CD4-positive, alpha-beta T cell treated with Interferon gamma for 1 hour (primary cell): ENCODE measurements at places on chromosomes 2 and 18.

DNA sequence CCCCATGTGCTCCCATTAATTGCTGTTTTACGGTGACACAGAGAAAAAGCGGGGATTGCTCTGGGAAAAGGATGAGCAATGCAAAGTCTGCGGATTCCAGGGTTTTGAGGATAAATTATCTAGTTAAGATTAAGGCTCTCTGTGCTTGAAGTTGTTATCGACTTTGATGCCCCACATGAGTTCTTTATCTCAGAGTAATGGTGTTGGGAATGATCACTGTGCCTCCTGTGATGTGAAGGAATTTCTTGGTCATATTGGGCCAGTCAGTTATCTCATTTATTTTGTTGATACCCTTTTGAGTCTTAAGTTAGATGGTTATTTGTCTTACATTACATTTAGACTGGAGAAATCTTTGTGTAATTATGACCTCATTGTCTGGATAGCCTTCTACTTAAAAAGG lies 184.6 kb upstream of the MEX3C start:
- DNase-seq: no peak

DNA sequence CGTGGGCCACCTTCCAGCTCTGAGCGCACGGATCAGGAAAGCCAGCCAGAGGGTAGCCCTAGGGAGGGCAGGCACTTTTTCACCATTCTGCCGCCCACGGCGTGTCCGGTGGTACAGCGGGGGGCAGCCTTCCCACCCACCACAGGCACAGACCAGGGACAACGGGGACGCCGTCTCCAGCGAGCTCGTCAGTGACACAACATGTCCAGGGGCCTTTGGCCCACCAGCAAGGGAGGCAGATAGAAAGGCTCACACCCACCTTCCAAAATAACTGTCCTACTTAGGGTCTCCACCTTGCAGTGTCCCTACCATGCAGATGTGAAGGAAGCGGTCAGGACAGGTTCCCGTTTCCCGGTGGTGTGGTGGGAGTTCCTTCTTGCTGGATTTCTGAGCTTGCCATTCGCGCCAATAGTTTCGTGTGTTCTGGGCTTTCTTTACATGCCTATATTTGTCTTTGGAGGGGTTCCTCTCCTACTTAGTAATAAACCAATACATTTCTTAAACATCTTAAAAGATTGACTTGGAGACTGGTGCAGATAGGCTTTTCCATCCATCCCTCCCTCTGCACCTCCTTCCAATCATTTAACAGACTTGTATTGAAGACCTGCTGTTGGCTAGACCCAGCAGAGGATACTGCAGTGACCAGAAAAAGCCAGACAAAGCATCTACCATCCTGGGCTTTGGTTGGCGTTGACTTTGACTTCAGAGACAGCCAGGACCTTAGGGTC lies 872 bp downstream of the ASB1 start:
- DNase-seq: no peak

GRCh38 chr18:64799376-64799775 lies 650.5 kb upstream of the LINC00305 start:
- DNase-seq: no peak

DNA sequence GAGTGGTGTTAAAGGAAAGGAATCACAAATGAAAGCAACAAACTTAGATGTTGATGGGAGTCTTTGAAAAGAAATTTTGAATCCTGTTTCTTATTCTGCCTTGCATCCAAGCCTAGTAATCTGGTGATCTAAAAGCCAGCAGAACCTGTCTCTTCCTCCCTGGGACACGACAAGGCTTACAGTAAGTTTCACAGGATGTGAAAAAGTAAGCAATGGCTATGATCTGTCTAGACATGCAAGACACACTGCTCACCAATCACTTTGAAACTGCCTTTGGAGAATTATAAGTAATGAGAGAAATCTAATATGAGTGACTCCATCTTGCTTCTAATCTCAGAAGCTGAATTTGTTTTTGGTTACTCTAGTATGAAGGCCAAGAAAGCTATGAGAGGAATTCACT lies 103.7 kb downstream of the KCNH7 start:
- DNase-seq: no peak

GRCh38 chr2:203959672-203960071 lies 23.1 kb downstream of the ICOS start:
- DNase-seq: no peak

- no peak for DNase-seq
These were observed 635.8 kb downstream of the RNF144A start for GRCh38 chr2:7552825-7553570.

- no peak for DNase-seq
These were observed 213.7 kb upstream of the COPS8 start for GRCh38 chr2:236872015-236872414.

DNA sequence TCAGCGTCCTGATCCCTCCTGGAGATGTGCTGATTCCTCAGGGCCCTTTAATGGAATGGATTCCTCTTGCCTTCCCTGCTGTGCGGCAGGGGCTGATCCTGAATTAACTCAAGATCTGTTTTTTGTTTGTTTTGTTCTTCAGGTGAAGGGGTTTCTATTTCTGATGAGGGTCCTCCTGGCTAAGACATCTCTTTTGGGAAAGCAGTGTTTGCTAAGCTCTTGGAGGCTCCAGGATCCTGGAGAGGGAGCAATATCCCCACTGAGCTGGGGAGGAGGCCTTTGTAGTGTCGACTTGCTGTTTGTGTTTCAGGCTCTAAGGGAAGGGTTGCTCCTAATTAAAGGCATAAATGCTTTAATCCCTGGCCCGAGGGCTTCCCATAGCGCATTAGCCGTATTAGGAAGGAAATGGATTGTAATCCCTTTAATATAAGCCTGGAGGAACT lies 65.3 kb upstream of the FOXI3 start:
- DNase-seq: no peak
